ENCODE measurements at places on chromosomes 4 and X. TPM values are rescaled to one million over a fixed set of nuclear protein-coding genes. Genes with fewer than 3 reads are reported as not detected.

Gene ZNF185
- polyA plus RNA-seq = 0.78 TPM

Gene TLR3
- polyA plus RNA-seq = 0.69 TPM

Gene SPARCL1
- polyA plus RNA-seq = 400 TPM

Gene NSG1
- 4.8 TPM for polyA plus RNA-seq

Gene SLC25A5
- polyA plus RNA-seq = 48.7 TPM
